ENCODE measurements at places on chromosomes 6 and 20.

- DNase-seq: no peak
These were observed 80.4 kb downstream of the ARMC2 start for GRCh38 chr6:108928650-108929049.

- DNase-seq: no peak
These were observed at the start of gene TGM3 for GRCh38 chr20:2295886-2296515. TGM3 (plus strand) TSS chr20:2296001; CDS start chr20:2296064, 63 bp downstream.

GRCh38 chr6:14977747-14978382 is 268.0 kb upstream of the JARID2 start:
- DNase-seq: no peak

GRCh38 chr6:56458324-56458884 is 184.3 kb downstream of the DST start:
- no peak for DNase-seq

DNA sequence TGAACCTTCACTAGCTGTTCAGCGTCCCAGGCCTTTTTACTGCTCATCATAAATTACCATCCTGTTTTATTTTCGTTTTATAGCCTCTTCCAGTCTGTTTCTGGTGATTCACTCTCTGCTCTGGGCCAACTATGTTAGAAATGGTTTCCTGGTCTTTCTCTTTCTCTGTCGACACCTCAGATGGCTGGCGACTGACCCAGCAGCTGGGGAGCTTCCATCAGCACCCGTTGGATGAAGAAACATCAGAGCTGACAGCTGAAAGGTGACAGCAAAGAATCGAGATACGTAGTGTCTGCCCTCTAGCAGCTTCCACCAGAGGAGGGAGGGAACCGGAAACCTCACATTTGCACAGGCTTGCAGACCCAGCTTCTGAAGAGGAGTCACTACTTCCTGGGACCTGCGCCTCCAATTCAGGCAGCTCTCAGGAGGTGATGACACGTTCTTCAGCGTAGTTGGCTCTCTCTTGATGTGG is 82.9 kb upstream of the MLN start:
- DNase-seq: peak; percentile 51

DNA sequence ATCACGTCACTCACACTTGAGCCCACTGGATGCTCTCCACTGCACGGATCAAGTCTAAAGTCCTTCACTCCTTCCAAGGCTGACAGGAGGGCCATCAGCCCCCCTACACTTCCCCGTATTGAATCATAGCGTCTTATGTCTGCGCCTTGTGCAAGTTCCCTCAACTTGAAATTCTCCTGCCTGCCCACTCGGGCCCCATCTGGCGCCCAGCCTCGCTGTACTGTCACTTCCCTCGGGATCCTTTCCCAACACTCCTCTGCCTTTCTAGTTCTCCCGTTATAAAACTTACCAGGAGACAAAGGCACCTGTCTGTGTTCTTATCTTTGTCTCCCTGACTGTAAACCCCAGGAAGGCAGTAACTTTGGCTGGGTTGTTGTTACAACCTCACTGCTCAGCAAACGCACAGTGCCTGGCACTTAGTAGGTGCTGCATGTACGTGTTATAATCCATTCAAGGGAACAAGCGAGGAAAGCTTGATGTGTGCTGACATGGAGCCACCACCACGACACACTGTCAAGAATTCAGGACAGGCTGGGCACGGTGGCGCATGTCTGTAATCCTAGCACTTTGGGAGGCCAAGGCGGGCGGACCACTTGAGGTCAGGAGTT is 33.8 kb upstream of the ZFAND3 start:
- DNase-seq: no peak

DNA sequence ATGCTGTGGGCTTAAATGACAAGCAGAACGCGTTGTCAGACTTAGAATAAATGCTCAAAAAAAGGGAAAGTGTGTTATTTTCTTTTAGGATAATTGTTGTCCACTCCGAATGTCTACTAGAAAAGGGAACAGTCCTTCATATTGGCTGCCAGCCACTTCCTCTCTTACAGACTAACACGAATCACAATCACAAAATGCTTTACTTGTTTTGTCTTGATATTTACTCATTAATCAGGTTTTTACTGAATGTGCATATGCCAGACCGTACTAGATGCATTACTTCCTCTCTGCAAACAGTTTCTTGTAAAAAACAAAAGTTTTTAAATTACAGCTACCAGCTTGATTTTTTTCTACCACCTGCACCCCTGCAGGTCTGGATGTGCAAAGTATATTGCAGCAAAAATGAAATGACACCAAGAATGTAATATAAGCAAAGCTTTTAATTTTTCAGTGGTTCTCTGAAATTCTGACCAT is 821 bp downstream of the DHX35 start:
- no peak for DNase-seq

DNA sequence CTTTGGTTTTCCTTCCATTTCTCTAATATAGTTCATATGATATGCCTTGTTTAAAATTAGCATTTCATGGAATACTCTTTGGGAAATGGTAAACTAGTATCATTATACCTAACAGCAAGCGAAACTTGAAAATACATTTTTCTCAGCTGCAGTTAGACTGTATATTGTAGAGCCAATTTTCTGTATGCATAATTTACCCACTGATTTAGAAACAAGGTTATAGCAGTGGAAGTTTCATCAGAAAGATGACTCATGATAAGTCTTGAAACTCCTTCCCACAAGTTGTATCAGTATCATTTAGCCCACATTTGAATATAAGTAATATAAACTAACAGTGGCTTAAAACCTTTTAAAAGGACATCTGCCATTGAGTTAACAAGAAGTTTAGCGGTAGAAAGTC is 164.8 kb upstream of the BMP5 start:
- DNase-seq: peak; percentile 22

DNA sequence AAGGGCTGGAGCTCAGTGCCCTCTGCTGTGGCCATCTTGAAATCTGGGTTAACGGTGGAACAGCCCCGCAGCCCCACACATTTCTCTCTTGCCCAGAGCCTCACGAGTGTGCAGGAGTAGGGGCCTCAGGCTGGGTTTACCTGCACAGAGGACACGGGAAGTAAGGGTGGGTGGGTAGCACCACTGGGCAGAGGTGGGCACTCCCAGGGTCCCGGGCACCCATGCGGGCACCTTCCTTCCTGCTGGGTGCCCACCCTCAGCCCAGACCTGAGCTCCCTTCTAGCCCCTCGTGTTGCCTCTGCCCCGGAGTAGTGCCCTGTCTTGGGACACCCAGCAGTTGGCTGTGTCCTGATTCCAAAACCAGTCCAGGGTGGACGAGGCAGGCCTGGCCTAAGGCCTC is 11.2 kb downstream of the COL9A3 start:
- no peak for DNase-seq

DNA sequence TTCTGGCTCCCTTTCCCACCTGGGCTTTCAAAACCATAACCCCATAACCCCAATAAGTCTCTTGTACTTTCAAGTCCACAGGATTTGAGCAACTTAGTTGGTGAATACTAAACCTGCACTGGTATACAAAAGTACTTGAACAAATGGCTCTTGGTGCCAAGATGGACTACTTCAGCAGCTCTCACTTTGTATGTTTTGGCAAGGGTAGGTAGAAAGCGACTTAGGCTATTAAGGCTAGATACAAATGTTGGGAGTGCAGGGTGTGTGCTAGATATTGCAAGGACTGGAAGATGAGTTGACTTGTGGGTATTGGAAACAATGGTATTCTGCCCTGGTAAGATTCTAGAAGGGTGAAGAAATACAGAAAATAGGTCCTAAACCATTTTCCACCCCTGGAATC is 182.6 kb upstream of the MOCS1 start:
- DNase-seq: no peak

DNA sequence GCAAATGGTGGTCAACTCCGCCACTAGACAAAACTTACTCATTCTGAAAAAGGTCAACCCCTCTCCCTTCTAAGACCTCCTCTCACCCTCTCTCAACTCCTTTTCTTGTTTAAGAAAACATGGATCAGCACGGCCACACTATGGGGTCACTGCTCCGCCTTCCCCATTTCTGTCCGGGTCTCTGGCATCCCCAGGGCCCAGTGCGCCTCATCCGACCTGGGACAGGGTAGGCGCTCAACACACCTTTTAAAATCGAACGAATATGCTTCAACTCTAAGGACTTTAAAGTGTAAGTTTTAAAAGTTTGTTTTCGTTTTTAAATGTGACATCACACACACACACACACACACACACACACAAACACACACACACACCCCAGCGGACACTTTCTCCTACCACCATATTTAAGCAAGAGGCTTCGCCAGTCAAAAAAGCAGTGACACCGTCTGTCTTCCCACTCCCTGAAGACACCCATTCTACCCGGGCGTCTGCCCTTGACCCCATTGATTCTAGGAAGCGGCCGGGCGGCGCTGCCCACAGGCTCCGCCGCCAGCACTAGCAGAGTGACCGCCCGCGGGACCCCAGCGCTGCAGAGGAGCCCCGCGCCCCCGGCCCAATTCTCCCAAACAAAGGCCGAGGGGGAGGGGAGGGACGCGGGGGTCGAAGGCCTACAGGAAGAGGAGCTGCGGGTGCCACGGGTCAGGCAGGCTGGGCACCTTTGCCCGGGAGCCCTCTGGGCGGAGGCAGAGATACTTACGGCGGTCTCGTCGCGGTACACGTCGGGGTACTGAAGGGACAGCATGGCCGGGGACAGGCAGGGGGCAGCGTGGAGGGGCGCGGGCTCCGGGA is 568 bp downstream of the PREP start:
- no peak for DNase-seq

GRCh38 chr6:5995949-5996713 is 10.6 kb downstream of the NRN1 start:
- DNase-seq: no peak

- DNase-seq: no peak
These were observed 16.2 kb upstream of the RNF39 start for GRCh38 chr6:30091577-30092381.

- no peak for DNase-seq
These were observed 47.1 kb upstream of the SLC22A16 start for GRCh38 chr6:110523451-110524021.

DNA sequence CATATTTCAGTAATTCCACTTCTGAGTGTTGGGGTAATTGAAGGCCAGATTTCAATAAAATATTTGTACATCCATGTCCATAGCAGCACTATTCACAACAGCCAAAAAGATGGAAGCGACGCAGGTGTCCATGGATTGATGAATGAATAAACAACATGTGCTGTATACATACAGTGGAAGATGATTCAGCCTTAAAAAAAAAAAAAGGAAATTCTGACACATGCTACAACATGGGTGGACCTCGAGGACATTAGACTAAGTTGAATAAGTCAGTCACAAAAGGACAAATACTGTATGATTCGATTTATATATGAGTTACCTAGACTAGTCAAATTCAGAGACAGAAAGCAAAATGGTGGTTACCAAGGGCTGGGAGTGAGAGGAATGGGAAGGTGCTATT is 57.2 kb downstream of the TRAM2 start:
- no peak for DNase-seq

DNA sequence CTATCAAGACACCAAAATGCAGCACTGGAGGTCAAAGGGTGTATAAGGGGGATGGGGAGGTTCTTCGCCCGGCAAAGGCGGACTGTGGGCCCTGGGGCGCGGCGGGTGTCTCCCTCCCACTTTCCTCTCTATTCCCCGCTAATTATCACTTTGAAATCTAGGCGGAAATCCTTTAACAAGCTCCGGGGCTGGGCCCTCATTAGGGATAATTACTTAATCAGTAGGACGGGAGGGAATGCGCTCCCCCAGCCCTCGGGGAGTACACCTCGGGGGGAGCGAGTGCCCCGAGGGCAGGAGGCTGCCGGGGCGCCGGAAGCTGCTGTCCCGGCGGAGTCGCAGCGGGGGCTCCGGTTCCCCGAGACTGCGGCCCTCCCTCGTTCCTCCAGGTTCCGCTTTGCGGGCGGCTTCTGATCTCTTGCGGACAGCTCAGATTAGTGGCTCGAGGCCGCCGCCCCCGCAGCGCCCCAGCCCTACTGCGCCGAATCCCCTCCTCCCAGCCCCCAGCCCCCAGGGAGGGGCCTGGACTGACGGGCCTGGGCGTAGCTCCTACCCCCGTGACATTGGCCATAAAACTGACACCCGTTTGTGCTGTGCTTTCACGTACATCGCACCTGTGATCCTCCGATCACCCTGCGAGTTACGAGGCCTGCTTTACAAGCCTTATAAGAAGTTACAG is 14.7 kb downstream of the MUCL3 start:
- DNase-seq: no peak

GRCh38 chr6:38350942-38351341 is 288.8 kb downstream of the BTBD9 start:
- DNase-seq: no peak

DNA sequence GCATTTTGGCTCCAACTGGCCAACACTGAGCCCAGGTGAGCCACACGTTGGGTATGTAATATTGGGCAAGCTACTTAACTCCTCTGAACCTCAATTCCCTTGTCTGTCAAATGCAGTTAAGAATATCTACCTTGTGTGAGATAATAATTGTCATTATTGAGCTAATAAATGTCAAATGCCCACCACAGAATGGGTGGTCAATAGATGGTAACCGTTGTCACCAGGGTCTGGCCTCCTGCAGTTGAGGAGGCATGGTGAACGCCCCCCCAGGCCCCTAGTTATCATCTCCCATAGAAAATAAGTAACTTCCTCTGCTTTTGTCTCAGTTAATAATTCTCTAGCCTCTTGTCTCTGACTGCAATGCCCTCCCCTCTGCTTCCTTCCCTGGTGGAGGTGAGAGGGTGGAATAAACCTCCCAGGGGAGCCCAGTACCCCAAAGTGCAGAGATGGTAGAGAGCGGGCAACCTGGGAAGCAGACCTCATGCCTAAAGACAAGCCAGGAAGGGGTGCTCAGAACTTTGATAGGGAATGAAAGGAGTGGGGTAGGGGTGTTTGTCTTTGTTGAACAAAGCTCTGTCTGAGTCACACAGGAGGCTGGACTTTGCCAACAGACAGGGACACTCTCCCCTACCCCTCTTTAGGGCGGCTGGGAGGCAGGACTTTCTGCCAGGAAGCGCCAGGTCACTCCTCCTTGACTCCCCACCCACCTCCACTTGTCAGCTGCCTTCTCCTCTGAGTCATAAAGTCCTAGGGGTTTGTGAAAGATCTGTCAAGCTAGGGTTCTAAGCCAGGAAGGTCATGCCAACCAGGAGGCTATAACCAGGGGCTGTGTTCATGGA is 1.3 kb upstream of the UNC5CL start:
- no peak for DNase-seq
